ENCODE measurements at places on chromosomes 13 and 19. TPM values are rescaled to one million over a fixed set of nuclear protein-coding genes. Genes with fewer than 3 reads are reported as not detected.
A peak's percentile ranks its signal among the peaks of the same experiment; 100 is the strongest.

DNA sequence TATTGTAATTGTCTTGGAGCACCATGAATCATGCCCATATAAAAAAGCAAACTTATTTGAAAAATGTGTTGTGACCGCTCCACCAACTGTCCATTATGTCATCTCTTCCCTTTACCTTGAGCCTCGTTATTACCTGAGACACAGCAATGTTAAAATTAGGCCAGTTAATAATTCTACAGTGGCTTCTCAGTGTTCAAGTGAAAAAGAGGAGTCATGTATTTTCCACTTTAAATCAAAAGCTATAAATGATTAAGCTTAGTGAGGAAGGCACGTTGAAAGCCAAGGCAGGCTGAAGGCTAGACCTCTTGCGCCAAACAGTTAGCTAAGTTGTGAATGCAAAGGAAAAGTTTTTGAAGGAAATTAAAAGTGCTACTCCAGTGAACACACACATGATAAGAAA lies 210.5 kb downstream of the GPC6 start:
- no peak for DNase-seq

- DNase-seq: no peak
Measured at GRCh38 chr13:97497400-97497799, 63.4 kb downstream of the RAP2A start.

GRCh38 chr19:17873786-17874757 lies 2.3 kb downstream of the SLC5A5 start:
- DNase-seq: no peak

GRCh38 chr19:827710-828321 lies at the start of gene AZU1:
Gene AZU1 (plus strand): TSS chr19:827837. CDS start chr19:827847, 10 bp downstream.
- DNase-seq: peak; percentile 87

DNA sequence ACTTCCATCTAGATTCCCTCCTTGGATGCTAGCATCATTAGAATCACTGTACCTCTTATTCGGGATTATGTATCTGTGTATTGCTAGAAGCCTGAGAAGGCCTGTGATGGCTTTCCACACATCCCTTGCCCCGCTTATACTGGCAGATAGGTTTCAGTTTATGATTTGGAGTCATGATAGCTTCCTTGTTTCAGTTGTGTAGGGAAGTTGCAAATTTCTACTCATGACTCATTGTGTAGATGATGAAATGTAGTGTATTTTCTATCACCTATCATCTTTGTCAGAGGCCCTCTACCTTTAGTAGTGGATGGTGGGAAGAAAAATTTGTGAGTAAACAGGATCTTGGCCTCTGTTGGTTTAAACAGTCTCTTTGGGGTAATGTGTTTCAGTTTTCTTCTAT lies 165.2 kb downstream of the GGACT start:
- no peak for DNase-seq

GRCh38 chr13:23789576-23790346 lies 99.4 kb downstream of the MIPEP start:
- DNase-seq: no peak

DNA sequence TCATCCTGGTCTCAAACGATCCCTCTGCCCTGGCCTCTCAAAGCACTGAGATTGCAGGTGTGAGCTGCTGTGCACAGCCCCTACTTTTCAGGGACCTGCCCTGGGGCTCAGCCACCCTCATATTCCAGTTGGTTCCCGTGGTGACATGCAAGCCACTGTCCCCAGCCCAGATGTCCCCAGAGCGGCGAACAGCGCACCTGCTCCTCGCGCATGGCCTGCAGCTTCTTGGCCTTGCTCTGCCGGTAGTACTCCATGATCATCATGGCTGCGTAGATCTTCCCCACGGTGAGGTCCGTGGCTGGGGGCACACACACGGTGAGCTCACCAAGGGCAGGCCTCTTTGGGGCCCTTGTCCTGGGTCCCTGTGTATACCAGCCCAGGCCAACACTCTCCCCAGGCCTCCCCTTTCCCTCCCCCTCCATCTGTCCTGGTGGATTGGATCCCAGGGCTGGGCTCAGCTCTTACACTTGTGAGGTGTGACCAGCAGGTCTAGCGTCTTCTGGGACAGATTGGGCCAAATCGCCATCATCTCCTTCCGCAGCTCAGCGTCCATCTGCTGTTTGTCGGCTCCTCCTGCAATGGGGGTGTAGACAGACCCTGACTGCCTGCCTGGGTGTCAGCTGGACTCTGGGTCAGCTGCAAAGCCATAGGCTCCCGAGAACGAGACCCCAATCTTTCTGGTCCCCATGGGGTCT lies 64.0 kb downstream of the IER2 start:
- DNase-seq: no peak

DNA sequence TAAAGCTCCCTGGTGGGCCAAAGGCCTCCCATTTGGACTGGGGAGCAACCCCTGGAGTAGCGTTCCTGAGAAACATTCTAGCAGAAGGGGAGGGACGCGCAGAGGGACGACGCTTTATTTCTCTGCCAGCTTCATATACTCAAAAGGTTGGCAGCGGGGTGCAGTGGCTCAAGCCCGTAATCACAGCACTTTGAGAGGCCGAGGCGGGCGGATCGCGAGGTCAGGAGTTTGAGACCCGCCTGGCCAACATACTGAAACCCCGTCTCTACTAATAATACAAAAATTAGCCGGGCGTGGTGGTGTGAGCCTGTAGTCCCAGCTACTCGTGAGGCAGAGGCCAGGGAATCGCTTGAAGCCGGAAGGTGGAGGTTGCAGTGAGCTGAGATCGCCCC lies 16.8 kb downstream of the RB1 start:
- DNase-seq: no peak

DNA sequence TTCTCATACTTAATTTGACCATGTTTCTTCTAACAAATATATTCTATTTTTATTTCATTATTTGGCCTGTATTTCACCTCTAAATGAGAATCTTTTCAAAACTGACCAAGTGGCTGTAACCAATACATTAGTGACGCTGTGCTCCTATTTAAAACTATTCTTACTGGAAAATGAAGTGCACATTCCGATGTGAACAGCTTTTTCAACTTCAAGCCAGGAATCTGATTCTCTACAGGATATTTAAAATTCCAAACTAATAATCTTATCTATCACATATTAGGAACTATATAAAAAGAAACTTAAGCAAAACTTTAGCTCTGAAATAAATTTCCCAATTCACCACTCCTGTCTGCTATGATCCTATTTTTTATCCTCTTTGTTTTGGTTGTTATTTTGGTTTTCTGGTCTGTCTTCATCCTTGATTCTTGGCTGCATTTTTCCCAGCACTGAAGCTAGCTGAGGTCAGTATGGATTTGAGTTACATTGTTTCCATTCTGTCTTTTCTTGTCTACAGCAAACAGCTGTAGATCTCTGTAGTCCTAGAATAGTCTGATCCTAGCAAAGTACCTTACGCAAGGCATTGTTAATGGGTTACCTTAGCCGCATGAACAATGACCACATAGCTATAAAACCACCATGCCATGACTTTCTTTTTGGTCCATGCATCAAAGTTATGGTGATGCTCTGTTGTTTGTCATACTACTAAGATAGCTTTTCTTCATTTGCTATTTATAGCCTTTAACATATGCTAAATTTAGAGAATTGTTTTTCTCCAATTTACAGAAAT lies 748.6 kb upstream of the SPRY2 start:
- no peak for DNase-seq

DNA sequence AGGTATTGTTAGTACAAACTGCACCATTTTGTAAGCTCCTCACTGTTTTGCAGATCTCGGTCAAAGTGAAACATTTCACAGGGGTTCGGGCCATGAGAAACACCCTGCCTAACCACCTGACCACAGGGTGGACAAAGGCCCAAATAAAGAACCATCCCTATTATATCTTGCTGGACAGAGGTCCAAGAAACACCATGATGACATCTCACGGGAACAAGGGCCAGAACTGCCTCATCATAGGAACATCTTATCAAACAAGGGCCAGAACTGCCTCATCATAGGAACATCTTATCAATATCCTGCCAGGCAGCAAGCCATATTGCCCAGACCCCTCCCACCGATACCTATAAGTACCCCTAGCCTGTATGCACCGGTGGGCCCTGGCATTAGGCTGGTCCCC lies 99.7 kb downstream of the PCDH9 start:
- DNase-seq: no peak

- DNase-seq: peak; percentile 82
Measured at GRCh38 chr19:1074544-1075283, 7.7 kb downstream of the ARHGAP45 start.

- peak; percentile 43 for DNase-seq
Measured at GRCh38 chr13:44451126-44451525, 77.5 kb downstream of the SERP2 start.

- DNase-seq: no peak
Measured at GRCh38 chr13:108948251-108948671, 318.9 kb downstream of the MYO16 start.

DNA sequence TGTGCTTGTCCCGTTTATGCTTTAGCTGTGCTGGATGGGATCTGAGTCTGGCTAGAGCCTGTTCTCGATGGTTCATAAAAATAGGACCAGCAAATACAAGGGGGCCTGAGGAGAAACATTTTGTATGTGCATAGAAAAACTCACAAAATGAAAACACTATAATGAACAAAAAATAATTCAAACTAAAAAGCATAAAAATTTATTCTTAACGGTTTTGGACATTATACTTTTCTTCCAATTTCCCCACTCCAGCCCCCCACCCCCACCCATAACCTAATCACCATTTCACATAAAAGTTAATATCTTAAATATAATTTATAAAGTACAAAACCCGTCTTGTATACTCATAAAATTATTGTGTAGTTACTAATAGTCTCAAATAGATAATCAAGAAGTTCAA lies 93.7 kb downstream of the MYCBP2 start:
- DNase-seq: no peak

GRCh38 chr13:32024750-32025149 lies 6.8 kb upstream of the FRY start:
- DNase-seq: no peak

DNA sequence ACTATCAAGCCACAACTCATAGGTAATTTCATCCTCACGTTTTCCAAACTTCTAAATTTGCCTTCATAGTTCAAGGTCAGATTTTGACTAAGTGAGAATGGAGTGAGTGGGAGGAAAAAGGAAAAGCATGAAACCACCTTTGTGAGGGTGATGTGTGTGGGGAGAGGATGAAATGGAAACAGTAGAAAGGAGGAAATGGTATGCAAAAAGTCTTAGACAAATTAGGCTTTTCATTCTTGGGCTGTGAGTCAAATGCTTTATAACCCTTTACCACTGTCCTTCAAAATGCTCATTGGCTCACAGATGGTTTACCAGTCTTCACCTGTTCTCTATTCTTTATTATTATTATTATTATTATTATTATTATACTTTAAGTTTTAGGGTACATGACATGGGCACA lies 127.2 kb downstream of the RAP2A start:
- DNase-seq: no peak

GRCh38 chr19:50357178-50358100 lies 8.0 kb downstream of the NAPSA start:
- DNase-seq: peak; percentile 72

DNA sequence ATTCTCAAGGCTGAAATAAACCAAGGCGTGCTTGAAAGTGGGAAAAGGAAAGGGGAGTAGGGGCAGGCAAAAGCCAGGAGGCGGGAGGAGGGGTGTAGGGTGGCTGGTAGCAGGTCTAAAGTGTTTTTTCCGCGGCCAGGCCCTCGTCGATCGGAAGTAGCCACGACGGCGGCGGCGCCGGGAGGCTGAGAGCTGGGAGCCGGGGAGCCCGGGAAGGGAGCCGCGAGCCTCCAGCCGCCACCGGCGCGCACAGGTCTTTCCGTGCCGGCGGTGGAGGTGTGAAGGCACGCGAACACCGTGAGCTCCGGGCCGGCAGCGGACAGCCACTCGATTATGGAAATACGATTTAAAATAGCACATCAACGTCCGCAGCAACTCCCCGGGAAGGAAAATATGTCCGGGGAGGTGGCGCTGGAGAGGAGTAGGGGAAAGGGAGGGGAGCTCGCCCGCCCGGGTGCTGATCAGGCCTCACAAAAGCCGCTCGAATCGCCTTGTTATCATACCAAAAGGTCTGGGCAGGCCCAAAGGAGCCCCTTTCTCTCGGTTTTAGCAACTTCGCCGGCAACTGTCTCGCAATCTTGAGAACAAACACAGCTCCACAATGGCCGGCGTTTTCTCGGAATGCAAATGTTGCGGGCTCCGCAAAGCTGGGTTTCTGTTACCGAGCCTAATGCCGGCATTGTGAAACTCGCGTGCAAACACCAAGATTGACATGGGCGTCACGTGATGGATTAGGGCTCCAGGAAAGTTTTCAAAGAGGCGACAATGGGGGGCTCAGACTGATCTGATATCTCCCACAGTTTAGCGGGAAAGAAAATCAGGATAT lies 2.9 kb upstream of the PCDH8 start:
- DNase-seq: no peak

- no peak for DNase-seq
Measured at GRCh38 chr13:94195715-94196114, 283.8 kb downstream of the DCT start.

GRCh38 chr13:22047082-22047784 lies 376.4 kb downstream of the FGF9 start:
- no peak for DNase-seq

DNA sequence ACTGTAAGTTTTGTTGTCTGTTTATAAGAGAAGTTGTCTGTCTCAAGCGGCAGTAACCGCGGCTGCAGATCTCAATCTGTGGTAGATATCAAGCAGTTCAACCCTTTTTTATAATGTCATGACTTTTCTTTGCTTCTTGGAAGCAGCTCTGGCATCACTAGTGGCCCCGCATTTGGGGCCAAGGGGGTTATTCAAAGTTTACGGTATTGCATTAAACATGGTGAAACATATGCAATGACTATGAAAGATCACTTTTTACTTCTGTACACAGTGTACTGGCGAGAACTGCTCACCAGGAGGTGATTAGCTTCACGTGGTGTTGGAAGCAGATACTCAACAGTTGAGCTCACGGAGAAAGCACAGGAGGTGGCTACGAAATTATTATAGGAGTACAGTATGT lies 4.6 kb upstream of the FFAR3 start:
- DNase-seq: peak; percentile 15

DNA sequence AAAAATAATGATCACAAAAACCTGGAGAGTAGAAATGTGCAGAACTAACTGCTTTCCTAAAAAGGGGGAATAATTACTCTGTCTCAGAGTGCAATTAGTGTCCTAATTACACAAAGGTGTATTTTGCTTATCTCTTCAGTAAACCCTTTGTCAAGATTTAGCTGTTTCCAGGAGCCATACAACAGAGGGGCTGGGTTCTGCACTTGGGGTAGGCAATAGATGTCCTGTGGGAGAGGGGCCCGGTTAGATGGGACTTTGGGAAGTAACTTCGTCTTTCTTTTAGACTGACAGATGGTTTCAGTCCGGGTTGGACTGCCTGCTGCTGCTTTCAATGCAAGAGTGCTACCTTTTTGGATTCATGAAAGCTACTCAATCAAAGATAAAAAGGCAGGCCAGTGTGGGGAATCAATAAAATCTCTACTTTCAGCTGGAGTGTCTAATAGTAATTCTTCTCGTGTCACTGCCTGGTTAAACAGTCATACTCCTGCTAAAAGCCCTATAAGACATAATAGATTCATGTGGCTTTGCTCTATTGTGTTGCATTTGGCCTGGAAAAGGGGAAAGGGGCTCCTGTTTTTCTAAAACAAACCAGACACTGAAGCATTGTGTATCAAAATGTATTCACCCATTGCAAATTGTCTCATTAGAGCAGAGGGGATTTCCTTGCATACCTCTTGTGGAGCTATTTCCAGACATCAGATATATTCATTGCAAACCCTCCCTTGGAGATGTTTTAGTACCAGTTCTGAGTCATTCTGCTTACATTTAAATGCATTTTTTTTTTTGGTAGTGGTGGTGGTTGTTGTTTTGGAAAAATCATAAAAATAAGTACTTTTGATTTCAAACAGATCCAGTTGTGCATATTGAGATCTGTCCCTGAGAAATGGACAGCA lies 83.3 kb upstream of the PCDH8 start:
- DNase-seq: no peak

The CYP2S1 gene
- not detected for total RNA-seq

The FLT3LG gene
- 3.4 TPM for total RNA-seq

The CFAP97D2 gene
- not detected for total RNA-seq

The DENND1C gene
- not detected for total RNA-seq

The MYO16 gene
- 0.15 TPM for total RNA-seq

The KLK15 gene
- not detected for total RNA-seq

Measured in chondrocyte (in vitro differentiated cells).